RKO (cell line): ENCODE measurements at places on chromosomes 7 and 10.

DNA sequence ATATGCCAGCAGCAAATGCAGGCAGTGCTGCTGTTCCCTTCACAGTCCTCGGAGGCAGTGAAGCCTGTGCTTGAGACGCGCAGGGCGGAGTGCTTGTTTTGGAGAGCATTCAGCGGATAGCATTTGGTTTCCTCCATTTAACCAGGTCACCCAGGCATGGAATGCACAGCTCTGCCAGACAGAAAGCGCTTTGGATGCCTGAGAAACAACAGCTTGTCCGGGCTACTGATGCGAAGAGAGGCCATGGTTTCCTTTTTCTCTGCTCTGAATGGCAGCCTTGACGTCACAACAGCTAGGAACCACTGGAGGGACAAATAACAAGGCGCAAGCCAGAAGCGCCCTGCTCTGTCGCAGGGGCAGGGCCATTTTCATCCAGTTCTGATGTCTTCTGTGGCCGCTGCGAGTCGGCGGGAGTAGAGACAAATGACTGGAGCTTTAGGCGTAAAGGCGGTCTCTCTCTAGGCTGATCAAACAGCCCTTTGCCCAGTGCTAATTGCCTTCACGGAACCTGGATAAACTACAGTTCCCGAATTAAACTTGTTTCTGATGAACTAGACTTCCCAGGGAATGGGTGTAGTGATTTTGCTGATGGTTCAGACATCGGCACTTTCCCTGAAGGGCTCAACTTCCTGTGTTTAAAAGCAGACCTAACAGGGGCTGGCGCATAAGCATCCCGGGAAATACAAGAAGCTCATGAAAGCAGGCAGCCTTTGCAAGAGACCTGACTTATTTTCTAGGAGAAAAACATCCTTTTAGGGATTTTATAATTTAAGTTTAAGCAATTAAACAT lies 187.6 kb upstream of the KLF14 start:
- DNase-seq, result no peak

- no peak for DNase-seq
Measured at GRCh38 chr10:128675405-128675804, 549.2 kb upstream of the MKI67 start.

GRCh38 chr10:86349940-86350630 lies 16.5 kb downstream of the GRID1 start:
- no peak for DNase-seq

GRCh38 chr7:25541094-25541821 lies 313.0 kb upstream of the NPVF start:
- DNase-seq, result no peak

DNA sequence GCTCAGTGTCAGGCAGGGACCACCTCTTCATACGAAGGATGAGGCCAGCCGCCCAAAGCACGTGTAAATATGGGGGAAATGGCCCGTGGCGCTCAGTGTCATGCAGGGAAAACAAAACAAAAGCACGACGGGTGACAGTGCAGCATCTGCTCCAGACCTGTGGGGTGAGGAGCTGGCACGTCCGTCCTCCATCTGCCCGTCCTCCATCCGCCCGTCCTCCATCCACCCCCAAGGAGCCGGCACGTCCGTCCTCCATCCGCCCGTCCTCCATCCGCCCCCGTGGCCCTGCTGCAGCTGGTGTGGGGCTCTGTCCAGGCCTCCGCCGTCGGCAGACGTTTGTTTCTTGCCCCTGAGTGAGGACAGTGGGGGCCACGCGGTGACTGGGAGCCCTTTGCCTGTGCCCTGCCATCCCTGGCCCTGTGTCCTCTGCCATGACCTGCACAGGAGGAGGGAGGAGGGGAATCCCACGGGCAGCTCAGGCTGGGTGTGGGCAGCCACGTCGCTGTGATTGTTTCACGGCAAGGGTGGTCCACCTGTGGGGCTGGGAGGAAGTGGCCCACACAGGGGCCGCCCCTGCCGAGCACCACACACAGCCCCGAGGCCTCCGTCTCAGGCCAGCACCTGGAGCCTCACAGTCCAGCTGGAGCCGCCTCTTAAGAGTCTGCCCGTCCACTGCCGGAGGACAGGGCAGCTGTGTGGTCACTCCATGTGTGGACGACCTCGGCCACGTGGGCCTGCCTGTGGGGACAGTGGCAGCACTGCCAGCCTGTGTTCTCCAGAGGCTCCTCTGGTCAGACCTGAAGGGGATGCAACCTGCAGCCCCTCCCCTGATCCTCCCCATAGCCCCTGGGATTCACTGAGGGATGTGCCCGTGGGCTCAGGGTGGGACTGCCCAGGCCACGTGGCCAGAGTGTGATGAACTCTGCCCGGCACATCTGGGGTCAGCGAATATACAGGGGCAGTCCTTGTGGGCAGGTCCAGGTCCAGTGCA lies 38.2 kb upstream of the DPYSL4 start:
- DNase-seq, result no peak

DNA sequence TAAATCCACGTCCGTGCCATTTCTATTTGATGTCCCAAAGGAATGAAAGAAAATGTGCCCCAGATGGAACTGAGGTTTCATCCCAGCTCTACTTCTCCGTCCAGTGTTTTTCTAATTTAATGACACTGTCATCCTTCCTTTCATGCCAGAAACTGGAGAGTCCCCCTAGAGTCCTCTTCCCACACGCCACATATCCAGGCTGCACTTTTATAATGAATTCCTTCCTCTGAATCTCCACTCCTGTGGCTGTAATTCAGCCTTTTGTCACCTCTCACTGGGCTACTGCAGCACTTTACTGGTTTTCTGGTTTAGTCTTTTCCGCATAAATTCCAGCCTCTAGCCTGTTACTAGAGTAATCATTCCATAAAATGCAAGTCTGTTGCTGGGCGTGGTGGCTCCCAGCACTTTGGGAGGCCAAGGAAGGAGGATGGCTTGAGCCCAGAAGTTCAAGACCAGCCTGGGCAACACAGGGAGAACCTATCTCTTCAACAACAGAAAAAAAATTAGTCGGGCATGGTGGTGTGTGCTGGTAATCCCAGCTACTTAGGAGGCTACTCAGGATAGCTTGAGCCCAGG lies 142.6 kb upstream of the RHEB start:
- DNase-seq, result no peak

- no peak for DNase-seq
Measured at GRCh38 chr10:101829561-101830315, 11.5 kb upstream of the OGA start.

DNA sequence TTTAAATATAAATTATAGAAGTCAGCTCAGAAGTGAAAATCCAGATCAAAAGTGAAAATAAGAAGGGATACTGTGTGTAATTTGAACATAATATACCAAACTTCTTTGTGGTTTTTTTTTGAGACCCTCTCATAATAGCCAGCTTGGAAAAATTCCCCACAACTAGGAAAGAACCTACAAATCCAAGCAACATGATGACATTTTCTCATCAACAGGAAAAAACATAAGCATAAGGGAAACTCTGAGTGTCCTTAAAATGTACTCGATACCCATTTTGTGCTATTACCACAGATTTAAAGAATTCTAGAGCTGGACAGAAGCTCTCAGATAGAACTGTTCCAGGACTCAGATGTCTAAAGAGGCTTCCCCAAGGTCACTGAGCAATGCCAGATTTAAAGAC lies 214.8 kb upstream of the KLF14 start:
- peak; percentile 82 for DNase-seq

GRCh38 chr7:85184599-85185423 lies 2.0 kb downstream of the SEMA3D start:
- DNase-seq, result no peak

DNA sequence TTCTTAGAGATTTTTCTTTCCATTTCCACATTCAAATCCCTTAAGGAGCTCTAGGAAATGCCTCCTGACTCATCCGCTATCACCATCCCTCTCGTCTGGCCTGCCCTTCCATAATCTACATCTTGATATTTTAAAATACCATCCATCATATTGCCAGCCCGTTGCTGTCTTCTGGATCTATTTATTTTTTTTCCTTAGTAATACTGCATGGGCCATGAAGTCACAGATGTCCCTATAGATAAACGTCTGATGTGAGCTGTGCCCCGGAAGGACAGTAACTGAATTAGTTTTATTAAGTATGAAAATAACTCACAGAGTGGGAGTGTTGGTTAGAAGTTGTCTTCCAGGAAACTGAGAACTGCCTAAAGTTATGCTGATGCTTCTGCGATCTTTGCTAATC lies 76.2 kb downstream of the KLF6 start:
- DNase-seq, result no peak

DNA sequence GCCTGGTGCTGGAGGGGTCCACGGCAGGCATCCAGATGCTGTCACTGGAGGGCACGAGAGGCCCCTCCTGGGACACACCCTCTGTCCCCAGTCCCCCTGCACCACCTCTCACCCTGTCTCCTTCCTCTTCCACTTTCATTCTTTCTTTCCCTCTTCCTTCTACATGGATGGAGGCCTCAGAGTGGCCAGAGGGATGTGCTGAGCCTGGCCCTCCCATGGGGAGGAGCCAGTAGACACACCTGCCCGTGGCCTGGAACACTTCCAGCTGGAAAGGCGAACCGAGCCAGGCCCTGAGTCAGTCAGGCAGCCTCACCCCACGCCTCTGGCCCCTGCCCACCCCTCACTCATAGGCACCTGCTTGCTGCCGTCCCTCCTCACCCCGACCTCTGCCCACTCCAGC lies 55.9 kb upstream of the MXI1 start:
- no peak for DNase-seq

DNA sequence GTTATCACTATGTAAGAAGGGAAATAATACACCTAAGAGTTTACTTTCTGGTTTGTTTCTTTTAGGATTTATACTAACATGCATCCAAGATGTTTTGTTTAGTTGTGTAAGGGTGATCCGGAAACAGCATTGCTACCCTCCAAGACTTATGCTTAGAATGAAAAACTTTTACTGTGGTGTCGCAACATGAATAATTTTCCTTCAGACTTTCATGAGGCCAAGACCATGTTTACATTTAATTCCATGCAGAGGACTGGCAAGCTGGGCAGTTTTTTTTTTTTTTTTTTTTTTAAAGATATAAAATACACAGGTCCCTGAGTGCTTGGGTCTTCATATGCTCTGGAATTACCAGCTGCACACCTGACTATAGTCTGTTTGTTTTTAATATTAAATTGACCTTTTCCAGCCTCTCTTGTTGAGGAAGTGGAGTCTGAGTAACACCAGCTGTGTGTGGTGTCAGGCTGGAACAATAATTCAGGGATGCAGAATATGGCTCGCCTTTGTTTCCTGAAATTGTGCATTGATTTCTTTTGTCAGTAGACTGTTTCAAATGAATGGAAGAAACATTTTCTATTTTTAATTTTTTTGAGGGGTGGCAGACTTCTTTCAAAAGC lies 81.7 kb downstream of the ST7 start:
- DNase-seq, result no peak

DNA sequence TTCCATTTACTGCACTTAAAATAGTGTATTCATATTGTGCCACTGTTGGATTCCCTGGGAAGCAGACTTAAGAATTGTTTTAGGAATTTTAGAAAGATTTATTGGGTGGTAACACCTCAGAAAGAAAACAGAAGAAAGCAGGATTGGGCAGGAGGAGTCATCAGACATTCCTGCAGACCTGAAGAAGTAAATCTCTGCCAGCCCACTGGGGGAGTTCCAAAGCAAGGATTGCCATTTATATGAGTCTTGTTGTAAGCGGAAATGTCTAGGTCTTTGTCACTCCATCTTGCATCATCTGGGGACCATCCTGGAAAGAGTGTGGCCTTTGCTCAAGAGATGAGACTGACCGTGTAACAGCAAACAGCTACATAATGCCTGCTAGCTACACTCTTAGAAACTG lies 947.6 kb upstream of the POT1 start:
- DNase-seq, result no peak

DNA sequence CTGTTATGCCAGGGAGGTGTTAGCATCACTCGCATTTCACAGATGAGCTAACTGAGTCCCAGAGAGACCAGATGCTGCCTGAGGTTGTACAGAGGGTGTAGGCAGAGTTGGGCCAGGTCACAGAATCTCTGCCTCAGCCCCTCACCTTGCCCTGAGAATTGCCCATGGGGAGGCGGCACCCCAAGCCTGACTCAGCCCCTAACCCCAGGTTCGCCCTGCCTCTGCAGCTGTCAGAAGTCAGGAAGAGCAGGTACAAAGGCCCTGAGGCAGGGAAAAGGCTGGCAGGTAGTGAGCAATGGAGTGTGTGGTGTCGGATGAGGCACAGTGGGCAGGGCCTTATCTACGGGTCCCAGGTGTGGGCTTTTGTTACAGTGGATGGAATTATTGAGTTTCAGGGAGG lies 79.4 kb downstream of the MYL10 start:
- no peak for DNase-seq

- DNase-seq, result no peak
Measured at GRCh38 chr10:66804962-66805361, 120.9 kb upstream of the LRRTM3 start.

GRCh38 chr7:23607130-23607529 lies 9.9 kb downstream of the CCDC126 start:
- DNase-seq, result no peak

DNA sequence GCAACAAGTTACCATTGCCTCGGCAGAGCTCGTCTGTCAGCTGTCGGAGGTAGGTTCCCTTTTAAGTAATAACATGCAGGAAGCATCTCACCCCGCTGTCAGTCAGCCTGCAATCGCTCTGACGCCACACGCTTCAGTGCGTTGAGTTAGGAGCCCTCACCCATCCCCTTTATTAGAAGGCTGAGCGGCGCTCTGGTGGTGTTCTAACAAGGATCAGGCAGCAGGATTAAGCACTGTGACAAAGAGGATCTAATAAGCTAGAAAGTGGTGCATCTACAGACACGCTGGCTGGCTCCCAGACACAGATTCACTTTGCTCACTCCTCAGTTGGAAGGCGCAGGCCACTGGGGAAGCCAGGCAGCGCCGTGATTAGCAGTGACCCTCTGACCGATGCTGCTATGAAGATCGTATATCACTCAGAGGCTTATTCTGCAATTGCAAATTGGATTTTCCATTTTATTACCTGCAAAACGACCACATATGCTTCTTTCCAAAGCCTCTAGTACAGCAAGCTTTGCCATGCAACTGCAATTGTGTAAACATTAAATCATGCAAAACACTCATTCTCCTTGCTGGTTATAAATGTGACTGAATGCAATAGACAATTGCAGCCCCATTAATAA lies 117.7 kb downstream of the RSU1 start:
- DNase-seq, result no peak

- DNase-seq, result no peak
Measured at GRCh38 chr7:157013602-157014549, 3.4 kb upstream of the MNX1 start.

DNA sequence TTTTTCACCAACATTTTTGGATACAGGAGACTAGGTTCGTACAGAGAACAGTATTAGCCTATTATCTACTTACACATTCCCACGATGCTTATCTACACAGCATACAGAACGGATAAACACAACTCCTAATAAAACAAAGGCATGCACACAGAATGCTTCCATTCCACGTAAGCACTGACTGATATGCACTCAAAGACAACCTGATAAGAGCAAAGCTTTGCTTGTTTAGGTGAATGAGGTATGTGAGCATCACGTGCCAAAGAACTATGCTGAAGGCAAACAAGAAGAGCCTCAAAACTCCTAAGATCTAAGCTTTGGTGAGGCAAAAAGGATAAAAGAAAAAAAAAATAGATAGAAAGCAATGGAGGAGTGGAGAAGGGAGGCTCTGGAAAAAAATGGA lies 413.5 kb upstream of the LRRN3 start:
- DNase-seq, result no peak

- no peak for DNase-seq
Measured at GRCh38 chr10:81838950-81839349, 36.0 kb upstream of the NRG3 start.
